ENCODE measurements at places on chromosomes 2 and 18. TPM values are rescaled to one million over a fixed set of nuclear protein-coding genes. Genes with fewer than 3 reads are reported as not detected.
A peak's percentile ranks its signal among the peaks of the same experiment; 100 is the strongest.

Gene SULT1C2
- total RNA-seq: 0.62 TPM

Gene KIAA2012
- total RNA-seq: 0.47 TPM

Gene SMIM21
- not detected for total RNA-seq

Gene SH3YL1
- 87.8 TPM for total RNA-seq

DNA sequence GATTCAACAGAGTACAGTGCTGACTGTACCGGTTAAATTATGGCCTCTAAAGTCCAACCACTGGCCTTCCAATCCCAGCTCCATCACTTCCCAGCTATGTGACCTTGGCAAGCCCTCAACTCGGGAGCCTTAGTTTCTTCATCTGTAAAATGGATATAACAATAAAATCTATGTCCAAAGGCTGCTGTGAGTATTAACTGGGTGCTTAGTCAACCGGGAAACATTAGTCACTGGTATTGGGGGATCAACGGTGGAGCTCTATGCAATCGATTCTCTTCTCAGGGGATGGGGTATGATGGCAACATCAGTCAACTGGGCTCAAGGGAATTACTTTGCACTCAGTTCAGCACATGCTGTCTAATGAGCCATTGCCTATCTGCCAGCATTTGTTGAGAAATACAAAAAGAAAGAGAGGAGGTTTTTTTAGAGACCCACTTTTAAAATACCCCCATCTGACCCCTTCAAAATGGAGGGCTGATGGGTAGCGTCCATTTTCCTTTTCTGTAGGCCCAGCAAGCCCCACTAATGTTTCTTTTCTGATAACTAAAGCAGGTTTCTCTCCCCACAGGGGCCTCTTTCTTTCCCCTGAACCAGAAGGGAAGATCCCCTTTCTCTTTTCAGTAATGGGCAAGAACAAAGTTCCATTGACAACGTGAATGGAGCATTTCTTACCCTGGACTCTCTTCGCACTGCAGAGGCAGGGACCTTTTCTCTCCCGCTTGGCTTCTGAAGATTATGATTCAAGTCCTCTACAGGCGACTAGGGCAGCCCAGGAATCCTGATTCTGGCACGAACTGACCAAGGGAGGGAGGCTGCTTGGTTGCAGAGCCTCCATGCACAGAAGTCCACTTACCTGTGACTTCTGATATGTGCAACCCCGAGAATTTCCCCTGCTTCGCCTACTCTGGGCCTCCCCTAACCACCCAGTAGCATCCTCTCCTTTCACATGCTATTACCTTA, 8.7 kb upstream of the AGFG1 start:
- DNase-seq: no peak

GRCh38 chr2:190351955-190352354, 8.6 kb downstream of the INPP1 start:
- DNase-seq: no peak

- no peak for DNase-seq
Observed at GRCh38 chr2:190718652-190719526, 70.0 kb downstream of the NAB1 start.

DNA sequence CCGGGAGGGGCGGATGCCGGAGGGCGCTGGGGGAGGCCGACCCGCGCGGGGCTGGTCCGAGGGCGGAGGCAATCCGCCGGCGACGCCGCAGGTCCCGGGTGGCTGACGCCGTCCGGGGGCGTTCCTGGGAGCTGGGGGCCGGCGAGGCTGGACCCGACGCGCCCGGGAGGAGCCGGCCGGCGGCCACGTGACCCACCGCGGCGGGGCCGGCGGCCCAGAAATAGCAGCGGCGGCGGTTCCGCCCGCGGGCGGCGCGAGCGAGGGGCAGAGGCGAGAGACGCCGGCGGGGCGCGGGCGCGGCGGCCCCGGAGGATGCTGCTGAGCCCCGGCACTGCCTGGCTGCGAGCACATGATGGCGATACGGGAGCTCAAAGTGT, at the start of gene RAB31:
RAB31 (plus strand) TSS at position 245 of the 377 bp plus-strand sequence; CDS start at position 350, 105 bp downstream.
- peak; percentile 60 for DNase-seq

- no peak for DNase-seq
Observed at GRCh38 chr2:168564641-168565040, 108.6 kb downstream of the CERS6 start.

DNA sequence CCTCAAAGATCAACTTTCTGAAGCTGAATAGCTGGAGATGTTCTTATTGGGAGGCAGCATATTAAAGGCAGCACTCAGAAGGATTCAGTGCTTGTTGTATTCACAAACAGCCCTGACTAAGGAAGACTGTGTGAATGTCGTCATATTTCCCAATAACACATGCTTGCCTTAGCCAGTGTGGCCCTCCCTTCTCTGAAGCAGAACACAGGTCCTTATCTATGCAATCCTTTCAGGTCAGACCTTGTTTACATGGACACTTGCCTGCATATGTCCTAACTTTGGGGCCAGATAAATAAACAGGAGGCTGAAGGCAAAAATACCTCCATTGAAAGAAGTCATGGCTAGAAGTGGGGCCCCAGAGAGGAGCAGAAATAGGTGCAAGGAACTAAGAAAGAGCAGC, 97.2 kb downstream of the SLC4A3 start:
- no peak for DNase-seq
